ENCODE measurements at places on chromosomes 5 and 9.

- DNase-seq, result no peak
These were observed 470 bp upstream of the SLC22A5 start for GRCh38 chr5:132369007-132369473.

DNA sequence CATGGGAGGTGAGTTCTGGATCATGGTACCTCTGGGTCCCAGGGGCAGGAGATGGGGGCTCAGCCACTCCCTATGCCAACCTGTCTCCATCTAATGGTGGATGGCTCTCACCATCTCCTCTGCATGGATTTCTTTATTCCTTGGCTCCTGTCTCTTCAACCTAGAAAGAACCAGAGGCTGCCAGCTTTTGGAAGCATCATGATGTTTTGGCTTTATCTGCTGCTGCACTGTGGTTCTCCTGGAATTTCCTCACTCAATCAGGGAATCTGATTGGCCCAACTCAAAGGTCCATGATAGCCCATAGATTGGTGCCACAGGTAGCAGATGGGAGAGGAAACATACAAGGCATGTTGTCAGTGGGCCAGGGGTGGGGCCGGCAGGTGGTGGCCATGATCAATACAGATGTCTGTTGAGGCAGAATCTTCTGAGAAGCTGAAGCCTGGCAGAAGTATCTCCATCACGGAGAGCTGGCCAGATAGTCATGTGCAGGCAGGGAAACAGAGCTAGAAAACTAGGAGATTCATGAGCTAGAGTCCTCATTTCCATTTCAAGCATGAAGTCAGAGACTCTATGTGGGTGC is 158.2 kb downstream of the MACROH2A1 start:
- no peak for DNase-seq

- no peak for DNase-seq
These were observed 521.0 kb upstream of the CHD1 start for GRCh38 chr5:99449786-99450185.

DNA sequence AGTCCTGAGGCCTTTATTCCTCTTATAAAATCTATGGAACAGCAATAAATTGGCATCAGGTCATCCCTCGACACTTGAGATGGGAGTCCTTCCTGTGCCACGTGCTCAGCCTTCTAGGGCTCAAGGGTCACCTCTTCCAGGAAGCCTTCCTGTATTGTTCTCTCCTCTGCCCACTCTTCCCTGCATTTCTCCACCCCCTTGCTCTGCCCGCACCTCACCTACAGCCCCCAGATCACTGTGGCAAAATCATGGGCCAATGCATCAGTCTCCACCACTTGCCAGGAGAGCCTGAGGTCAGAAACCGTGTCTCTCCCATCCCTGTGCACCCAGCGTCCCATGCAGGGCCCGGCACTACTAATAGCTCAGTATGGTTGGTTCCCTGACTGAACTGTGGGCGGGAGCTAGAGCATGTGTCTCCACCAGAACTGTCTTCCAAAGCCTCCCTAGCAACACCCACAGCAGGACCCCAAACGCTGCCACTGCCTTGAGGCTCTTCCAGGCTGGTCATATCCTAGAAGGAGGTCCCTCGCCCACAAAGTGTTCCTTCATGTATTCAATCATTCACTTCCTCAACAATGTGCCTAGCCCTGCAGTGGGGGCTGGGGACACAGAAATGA is 13.5 kb downstream of the DUSP1 start:
- no peak for DNase-seq

GRCh38 chr5:173236531-173237142 is 1.6 kb upstream of the NKX2-5 start:
- DNase-seq, result no peak
